Daoy (cell line): ENCODE measurements at places on chromosomes 11 and 22.

DNA sequence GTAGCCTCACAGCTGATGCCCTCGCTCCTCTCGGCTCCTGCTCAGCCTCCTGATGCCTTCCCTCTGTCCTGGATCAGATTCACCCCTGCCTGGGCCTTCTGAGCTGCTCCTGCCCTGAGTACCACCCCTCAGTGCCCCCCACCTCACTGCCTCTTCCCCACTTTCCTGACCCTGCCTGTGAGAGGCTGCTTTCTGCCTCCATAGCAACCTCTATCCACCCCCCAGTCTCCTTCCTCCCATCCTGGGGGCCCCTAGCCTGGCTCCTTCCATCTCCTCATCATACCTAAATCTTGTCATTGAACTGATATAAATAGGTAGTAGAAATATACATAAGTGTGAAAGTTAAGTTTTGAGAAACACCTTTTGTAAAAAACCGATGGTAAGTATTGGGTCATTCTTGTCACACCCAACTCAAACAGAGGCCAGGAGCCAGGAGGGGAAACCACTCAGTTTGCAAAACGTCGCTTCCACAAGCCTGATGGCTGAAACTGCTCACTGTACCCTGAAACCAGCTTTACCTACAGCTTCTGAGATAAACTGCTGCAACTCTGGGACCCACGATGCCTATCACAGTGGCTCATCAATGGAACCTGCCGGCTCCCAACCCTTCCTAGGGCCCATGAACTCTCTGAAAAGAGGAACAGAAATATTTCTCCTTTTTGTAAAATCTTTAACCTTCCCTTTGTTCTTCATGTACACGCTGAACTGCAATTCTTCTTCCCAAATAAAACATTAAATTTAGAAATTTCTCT is 4.8 kb upstream of the APOBEC3H start:
- DNase-seq, result no peak

GRCh38 chr11:22775248-22775647 is 54.4 kb downstream of the SVIP start:
- DNase-seq, result no peak

DNA sequence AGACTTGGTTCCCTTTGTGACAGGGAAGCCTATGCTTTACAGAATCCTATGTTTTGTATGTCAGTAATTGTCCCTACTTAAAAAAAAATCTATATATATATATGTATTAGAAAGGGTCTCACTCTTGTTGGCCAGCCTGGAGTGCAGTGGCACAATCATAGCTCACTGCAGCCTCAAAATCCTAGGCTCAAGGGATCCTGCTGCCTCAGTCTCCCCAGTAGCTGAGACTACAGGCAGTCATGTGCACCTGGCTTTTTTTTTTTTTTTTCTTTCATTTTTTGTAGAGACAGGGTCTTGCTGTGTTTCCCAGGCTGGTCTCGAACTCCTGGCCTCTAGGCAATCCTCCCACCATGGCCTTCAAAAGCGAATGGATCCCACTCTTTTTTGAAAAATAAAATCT is 2.1 kb upstream of the NEAT1 start:
- no peak for DNase-seq

- no peak for DNase-seq
Measured at GRCh38 chr22:22404598-22405284, 103.8 kb downstream of the ZNF280B start.

GRCh38 chr11:74678591-74679512 is 52.4 kb downstream of the CHRDL2 start:
- DNase-seq, result no peak

DNA sequence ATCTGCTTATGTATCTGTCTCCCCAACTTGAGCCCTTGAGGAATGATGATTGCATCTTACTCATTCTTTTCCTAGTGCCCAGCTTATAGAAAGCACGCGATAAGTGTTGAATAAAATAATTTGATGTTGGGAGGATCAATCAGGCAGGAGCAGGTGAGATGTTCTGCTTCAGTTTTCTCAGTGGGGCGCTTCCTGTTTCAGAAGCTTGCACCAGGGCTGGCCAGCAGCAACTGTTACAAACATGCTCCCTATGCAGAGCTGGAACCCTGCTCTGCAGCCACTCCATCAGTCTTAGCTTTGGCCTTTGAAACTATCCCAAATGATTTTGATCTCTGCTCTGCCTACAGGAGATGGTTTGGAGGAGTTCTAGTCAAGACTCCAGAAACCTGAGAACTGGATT is 3.9 kb downstream of the ENDOD1 start:
- no peak for DNase-seq

GRCh38 chr22:48088926-48089536 is 1326.6 kb downstream of the TBC1D22A start:
- no peak for DNase-seq

GRCh38 chr11:77113382-77114088 is 10.9 kb downstream of the OMP start:
- peak; percentile 39 for DNase-seq

DNA sequence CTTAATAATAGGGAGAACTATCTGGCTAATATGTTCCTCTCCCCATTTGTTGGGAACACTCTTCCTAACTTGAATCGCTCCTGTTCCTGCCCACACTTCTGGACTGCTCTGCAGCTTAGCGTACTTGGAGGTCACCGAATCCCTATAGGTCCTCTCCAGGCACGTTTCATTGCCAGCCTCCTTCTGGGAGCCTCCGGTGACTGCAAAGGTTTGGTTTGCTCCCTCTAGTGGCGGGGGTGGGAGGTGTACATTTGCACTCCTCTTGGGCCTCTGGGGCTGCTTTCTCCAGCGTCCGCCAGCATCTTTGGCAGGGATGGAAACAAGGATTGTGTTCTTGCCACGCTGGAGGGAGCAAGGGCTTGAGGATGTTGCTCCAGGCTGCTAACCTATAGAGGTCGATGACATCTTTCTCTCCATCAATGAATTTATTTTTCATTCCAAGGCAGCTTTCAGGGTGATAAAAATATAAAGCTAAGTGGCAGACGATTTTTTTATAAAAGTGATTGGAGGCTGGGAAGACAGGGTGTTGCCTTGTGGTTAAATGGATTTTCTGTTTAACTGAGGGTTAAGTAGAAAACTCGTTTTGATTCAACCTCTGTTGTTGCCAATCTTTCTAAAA is 48.7 kb downstream of the TSPAN18 start:
- DNase-seq, result peak; percentile 59

- no peak for DNase-seq
Measured at GRCh38 chr22:24584166-24584790, 8.6 kb downstream of the LRRC75B start.
